ENCODE measurements at places on chromosomes 11 and 22.

GRCh38 chr11:13261591-13262061, 16.0 kb upstream of the BMAL1 start:
- DNase-seq, result peak; percentile 88

- DNase-seq, result no peak
Measured at GRCh38 chr11:19766206-19766605, 53.6 kb downstream of the NAV2 start.

GRCh38 chr22:40216041-40216756, 38.5 kb downstream of the TNRC6B start:
- DNase-seq, result no peak

GRCh38 chr11:62104816-62105653, 18.8 kb upstream of the INCENP start:
- DNase-seq, result no peak

- peak; percentile 75 for DNase-seq
Measured at GRCh38 chr22:39097098-39098020, at the start of gene APOBEC3H. Gene APOBEC3H, plus strand, starts transcription at chr22:39097244. Its CDS starts 3,035 bp downstream, at chr22:39100279.

GRCh38 chr22:42959576-42960509, 55.1 kb downstream of the PACSIN2 start:
- DNase-seq, result peak; percentile 83

GRCh38 chr11:27347359-27348339, 15.4 kb downstream of the CCDC34 start:
- DNase-seq, result no peak

GRCh38 chr11:65524014-65524740, 706 bp upstream of the SCYL1 start:
- no peak for DNase-seq

- no peak for DNase-seq
Measured at GRCh38 chr22:26658161-26658560, 773 bp downstream of the MIAT start.

DNA sequence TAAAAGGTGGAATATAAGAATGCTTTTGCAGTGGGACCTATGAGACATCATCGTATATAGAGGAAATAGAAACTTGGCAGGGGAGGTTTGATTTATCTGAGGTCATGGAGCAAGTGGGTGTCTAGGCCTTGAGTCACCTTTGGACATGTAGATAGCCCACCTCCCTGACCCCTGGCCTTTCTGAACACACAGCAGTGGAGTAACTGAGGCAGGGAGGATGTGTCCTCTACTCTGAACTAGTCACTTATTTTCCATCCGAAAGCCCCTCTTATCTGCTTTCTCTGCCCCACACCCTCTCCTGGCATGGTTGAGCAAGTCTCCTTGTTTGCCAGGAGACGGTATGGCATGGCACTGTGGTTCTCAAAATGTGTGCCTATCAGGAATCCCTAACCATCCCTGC, 7.9 kb downstream of the CD82 start:
- peak; percentile 31 for DNase-seq

DNA sequence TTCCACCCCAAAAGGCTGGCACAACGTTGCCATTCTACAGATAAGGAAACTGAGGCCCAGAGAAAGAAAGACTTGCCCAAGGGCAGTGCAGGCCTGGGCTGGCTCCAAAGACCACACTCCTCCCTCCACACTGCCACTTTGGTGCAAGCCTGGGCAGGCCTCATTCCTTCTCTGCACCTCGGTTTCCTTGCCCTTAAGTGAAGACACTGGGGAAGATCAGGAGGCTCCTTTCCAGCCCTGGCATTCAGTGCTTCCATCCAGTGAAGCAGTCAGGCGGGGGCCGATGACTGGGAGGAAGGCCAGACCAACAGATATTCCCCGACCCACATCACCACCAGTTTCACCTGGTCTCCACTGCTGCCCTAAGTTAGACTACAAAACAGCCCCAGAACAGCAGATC, 18.3 kb upstream of the TCF20 start:
- peak; percentile 84 for DNase-seq

DNA sequence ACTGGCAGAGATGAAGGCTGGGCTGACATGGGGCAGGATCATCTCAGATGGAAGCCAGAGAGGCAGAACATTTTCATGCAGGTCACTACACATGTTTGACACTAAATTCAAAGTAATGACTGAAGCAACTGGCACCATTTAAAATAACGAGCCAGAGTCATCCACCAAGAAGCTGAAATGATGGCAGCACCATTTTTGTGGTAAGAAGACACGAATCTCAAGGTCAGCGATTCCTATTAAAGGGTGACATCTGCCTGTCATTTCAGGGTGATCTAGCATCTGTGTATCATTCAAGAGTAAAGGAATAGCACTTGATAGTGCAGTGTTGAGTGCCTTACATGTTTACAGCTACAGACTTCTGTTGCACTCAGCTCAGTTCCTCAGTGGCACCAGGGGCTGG, 113.4 kb upstream of the C11orf87 start:
- no peak for DNase-seq

DNA sequence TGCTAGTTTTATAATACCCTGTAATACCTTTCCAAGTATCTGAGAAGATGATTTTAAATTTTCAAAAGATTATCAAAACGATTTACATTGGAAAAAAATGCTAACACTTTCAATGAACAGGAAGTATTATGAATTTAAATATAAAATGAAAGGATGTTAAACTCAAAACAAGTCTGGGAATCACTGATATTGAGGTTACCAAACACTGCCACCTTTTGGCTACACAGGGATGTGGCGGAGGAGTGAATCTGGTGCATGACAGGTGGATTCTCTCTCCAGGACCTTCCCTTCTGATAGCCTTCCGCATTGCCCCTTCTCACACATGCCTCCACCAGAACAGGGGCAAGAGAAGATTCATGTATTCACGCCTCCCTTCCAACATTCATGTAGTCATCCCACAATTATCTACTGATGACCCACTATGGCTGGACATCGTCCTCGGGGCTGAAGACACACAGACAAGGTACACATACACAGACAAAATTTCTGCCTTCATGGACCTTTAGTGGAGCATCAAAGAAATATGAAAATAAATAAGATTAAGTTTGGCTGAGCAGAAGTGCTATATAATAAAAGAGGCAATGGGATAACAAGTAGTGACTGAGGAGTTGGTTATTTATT, 34.7 kb downstream of the ATG16L2 start:
- peak; percentile 70 for DNase-seq

- no peak for DNase-seq
Measured at GRCh38 chr11:62513626-62514025, 33.0 kb downstream of the AHNAK start.

DNA sequence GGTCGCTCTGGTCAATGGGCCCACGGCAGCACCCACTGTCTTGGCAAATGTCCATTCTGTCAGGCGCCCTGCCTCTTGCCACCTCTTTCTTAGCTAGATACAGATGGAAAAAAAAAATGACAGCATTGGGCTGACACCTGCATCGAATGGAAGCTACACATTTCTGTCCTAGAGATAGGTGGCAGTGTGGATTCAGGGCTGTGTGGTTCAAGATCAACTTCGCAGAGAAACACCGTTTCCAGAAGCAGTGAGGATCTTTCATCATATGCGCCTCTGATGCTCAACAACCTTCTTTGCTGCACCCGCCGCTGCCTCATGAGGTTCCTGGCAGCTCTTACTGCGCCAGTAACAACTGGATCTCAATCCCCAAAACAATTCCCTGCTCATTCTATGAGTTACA, 236.3 kb downstream of the KIRREL3 start:
- no peak for DNase-seq

DNA sequence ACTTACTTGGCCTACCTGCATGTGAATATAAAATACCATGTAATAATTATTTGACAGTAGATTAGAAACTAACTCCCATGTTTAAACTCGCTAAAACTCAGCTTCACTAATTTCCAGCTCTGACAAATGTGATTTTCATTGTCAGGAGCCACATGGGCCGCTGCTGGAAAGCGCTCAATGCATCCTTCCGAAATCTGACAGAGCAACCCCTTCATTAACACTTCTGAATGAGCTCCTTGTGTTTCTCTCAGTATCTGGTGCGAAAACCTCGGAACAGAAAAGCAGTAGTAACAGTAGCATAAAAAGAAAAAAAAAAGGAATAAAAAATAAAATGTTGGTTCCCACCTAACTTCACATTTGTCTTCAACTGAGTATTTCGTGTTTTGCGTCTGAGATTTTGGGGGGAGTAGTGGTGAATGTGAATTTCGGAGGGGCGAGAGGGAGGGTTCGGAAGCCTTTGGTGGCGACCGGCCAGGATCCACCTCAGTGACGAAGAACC, 710 bp downstream of the MTCH2 start:
- DNase-seq, result peak; percentile 14
